B cell (primary cell): ENCODE measurements at places on chromosomes 6 and 20. TPM values are rescaled to one million over a fixed set of nuclear protein-coding genes. Genes with fewer than 3 reads are reported as not detected.

Gene IL17F
- not detected in 2 replicates for polyA plus RNA-seq

Gene HNF4A
- not detected in 2 replicates for polyA plus RNA-seq

Gene KHDC1L
- not detected in 2 replicates for polyA plus RNA-seq

Gene PRPH2
- polyA plus RNA-seq = 0.03 and 0.06 TPM in 2 replicates

Gene CYB5R4
- polyA plus RNA-seq = 11.8 TPM in 2 replicates

Gene PSMB9
- 190 and 242 TPM in 2 replicates for polyA plus RNA-seq

Gene FOXS1
- polyA plus RNA-seq = not detected in 2 replicates

Gene SCRT2
- polyA plus RNA-seq = not detected in 2 replicates

Gene GNL1
- 36.0 and 38.7 TPM in 2 replicates for polyA plus RNA-seq

Gene PRDM13
- polyA plus RNA-seq = not detected in 2 replicates

Gene GPR63
- 0.01 and 0.10 TPM in 2 replicates for polyA plus RNA-seq

Gene KCNQ5
- polyA plus RNA-seq = 2.3 and 4.1 TPM in 2 replicates
